ENCODE measurements at places on chromosomes 1 and 21.

DNA sequence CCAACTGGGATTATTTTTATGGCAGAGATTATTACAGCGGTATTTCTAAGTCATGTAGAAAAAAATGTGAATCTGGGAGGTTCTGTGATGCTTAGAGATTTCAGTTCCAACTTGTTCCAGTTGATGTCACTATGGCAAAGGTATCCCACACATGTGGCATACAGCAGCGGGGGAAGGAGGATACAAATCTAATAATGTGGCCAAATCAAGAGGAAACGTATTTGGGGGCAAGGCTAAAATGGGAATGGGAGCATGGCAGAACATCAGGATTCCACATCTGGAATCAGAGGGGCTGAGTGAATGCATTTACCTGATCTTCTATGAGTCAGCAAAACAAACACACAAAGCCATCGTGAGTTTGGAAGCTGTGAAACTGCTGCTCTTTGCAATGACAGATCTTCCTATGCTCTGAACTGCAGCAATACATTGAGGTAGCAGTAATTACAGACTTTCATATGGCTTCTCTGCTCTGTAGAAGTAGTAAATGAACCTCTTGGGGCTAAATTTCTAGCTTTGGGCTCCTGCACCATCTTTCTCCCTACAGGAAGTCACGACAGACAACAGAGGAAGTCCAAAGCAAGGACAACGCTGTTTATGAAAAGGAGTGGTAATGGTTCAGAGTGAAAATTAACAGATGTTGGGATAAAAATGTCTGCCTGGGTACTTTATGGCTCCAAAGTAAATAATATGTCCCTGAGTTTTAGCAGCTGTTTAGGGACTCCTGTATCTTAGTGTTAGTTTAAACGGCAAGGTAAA is 55.5 kb downstream of the GABPA start:
- DNase-seq, result peak; percentile 49

DNA sequence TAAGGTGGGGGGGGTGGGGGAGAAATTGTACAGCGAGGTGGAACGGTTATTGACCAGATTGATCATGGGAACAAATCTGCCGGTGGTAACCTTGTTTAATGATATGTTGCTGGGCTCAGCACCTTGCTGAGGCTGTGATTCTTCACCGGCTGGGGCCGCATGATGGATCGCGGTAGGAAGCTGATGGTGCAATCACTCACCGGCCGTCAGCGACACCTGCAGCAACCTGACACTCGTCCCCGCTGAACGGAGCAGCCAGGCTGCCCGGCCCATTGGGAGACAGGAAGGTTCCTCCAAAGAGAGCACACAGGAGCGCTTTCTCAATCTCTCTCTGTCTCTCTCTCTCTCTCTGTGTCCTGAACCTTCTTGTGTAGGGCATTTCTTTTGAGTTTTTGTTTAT is 128.5 kb upstream of the RRP15 start:
- no peak for DNase-seq

- DNase-seq, result peak; percentile 47
Observed at GRCh38 chr1:51792864-51793263, 85.7 kb downstream of the NRDC start.

DNA sequence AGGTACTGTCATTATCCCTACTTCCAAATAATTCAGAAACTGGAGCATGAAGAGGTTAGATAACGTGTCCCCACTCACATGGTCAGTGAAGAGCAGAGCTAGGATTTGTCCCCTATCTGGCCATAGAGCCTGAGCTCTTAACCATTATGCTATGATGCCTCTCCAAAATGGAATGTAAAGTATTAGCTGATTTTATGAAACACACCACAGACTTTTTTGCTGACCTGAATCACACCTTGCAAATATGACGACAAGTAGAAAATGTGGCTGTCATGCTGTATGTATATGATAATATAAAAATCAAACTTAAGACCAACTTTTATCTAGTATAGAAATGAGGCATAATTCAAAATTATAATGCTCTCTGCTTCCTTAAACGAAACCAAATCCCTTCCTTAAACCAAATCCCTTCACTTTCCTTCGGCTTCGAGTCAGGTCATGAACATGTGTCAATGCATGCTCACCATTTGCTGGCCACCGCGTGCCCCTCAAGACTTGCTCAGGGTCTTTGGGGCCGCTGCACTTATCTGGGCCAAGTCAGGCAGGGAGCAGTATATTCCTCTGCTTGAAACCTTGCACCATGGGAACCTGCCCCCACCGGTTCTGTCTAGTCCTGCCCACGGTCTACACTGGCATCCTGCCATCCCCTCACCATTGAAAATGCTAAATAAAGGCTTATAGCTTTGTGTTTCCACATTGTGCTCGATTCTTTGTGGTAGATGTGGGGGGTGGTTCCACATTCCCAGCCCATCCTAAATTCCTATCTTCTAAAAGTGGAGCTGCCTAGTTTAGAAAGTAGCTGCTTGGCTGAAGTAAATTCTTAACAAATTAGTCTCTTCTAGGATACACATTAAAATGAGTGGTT is 1.6 kb upstream of the TMCC2 start:
- peak; percentile 83 for DNase-seq

- DNase-seq, result no peak
Observed at GRCh38 chr21:43965911-43966585, 46.1 kb upstream of the TRAPPC10 start.

DNA sequence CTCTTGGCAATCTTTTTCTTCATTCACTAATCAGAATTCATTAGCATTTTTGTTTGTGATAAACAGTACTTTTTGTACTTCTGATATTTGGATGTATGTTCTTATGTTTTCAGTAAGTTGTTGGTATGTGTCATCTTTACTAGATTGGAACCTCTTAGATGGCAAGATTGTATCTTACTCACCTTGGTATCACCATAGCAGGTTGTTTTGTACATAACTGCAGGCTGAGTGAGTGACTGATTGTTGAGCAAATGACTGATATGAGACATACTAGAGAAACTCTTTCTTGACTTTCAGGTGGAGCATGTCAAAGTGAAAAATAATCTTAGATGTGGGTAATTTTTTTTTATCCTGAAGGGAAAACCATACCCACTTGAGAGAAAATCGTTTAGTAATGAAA is 173.7 kb downstream of the CLEC20A start:
- no peak for DNase-seq

- DNase-seq, result no peak
Observed at GRCh38 chr1:15884477-15884876, 37.0 kb downstream of the SPEN start.

DNA sequence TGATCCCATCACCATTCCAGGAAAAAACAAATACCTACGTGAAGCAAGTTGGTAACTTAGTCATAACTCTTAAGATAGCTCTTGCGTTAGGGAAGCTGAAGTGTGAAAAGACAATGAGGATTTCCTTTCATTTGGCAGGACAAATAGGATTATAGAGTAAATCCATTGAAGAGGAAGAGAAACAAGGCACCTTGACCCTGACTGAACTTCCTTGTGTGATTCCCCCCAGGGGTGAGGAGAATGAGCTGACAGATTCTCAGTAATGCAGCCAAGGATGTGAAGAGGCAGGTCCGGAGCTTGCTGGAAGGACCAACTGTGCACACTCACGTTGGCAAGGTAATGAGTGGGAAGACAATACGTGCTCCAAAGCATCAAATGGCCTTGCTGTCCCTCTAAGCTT is 55.0 kb upstream of the HMCN1 start:
- peak; percentile 18 for DNase-seq

DNA sequence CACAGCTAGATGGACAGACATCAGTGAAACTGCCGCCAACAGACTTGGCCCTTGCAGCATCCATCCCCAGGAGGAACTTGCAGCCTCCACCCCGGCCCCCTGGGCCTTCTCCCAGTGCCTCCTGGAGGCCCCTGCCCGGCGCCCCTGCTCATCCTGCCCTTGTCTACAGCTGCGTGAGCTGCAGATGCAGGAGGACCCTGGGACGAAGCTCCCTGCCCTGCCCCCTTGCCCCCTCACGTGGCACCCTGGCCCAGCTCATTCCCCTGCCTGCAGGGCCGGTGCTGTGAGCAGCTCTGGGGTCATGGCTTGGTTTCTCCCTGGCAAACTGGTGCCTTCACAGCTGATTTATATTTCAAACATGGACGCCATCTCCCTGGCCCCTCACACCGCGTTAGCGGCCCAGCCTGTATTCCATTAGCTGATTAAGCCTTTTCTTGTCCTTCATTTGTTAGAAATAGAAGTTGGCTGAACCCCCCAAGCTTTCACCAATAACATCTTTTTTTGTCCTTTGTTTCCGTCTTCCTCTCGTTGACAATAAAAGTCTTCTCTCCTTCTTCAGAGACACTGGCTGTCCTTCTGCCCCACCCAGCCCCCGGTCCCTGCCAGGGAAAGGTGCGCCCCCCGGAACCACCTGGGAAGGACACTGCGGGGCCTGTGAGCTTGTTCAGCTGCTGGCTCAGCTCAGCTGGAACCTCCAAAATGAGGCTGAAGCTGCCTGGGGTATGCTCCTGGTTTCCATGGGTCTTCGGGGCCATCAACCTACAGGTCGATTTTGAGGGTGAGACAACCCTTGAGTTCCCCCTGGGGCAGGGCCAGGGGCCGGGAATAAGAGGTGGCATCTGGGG is 34.0 kb upstream of the SLC19A1 start:
- DNase-seq, result no peak

- DNase-seq, result peak; percentile 42
Observed at GRCh38 chr1:221794079-221794670, 52.3 kb upstream of the DUSP10 start.

DNA sequence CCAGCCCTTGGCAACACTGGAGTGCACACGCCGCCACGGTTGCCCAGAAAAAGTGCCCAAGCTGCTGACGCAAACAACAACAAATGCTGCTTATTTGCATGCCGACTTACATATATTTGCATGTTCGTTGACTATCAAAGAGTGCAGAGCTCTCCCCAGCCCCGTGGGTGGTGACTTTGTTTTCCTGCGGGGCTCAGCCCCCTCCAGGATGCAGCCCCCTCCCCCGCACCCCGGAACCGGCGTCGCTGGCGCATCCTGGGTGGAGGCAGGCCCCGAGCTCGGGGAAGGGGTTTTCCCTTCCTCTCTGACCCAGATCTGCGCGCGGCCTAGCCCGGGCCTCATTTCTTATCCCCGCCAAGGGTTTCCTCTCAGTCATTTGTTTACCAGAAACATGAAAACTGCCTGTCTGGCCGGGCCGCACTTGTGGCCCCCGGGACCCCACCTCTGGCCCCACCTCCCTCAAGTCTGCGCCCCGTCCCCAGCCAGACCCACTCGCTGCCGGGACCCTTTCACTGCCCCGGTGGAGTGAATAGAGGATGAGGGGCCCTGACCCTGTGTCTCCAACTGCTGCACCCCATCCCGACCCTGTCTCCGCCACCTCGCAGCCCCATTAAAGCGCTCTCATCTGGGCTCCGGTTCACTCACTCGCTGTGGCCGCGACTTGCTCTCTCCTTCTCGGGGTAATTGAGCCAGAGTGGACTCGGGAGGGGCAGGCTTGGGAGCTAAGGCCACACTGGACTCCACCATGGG is 5.5 kb downstream of the TNFRSF25 start:
- no peak for DNase-seq

- DNase-seq, result no peak
Observed at GRCh38 chr1:157438613-157439012, 113.7 kb downstream of the FCRL5 start.

DNA sequence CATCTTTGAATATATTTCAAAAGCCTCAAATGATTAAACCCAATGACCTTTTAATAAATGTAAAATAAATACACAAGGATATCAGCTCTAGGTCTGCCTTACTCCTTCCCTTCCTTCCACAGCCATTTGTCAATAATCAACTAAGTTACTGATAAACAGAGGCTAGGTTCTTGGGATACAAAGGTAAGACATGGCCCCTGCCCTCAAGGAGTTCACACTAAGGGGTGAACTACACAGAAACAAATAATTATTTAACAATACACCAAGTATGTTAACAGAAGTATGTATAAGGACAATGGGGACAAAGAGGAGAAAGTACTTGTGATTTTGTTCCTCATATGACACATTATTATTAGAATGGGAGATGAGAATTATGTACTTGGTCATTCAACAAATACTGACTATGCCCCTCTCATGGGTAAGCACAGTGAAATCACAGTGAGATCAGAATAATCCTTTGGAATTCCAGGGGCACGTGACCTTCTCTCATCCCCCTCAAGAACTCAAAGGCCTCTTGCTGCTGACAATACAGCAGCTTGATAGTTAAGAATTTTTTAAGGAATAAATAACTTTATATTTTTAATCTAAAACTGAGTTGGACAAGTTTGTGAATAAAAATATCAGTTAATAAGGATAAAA is 40.2 kb downstream of the ATP1B1 start:
- DNase-seq, result no peak

DNA sequence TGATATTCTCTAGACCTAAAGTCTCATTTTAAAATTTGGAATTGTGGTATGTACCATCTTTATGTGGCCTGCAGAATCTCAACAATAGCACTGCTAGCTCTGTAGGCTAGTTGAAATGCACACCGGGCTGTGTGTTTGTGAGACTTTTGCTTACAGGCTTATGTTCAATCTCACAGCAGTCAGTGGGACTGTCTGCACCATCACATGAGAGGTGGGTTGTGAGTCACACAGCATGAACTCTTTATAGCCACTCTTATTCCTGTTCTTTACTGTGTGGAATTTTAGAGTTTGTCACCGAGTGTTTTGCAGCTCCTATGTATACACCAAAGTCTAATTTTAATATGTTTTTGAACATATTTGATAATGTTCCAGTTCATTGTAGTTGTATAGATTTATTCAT is 74.6 kb downstream of the RASAL2 start:
- peak; percentile 55 for DNase-seq

DNA sequence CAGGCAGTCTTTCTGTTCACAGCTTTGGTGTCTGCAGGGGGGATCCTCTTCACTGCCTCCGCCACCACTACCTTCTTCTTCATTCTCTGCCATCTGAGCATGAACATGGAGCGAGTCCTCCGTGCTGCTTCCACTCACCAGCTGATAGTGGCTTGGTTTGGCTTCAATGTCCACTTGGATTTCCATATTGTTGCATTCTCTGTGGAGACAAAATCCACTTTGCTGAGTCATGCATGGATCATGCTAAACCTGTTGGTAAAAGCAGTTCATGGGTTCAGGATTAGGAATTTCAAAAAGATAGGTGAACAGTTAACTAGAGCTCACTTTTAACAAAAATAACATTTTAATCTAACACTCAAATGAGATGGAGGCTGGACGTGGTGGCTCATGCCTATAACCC is 27.5 kb downstream of the RNF19B start:
- no peak for DNase-seq

GRCh38 chr1:28144203-28145135 is 32.0 kb downstream of the PTAFR start:
- peak; percentile 73 for DNase-seq

- DNase-seq, result no peak
Observed at GRCh38 chr1:213124590-213124989, 73.5 kb downstream of the RPS6KC1 start.

- peak; percentile 40 for DNase-seq
Observed at GRCh38 chr1:168223681-168224540, 1.9 kb upstream of the SFT2D2 start.

DNA sequence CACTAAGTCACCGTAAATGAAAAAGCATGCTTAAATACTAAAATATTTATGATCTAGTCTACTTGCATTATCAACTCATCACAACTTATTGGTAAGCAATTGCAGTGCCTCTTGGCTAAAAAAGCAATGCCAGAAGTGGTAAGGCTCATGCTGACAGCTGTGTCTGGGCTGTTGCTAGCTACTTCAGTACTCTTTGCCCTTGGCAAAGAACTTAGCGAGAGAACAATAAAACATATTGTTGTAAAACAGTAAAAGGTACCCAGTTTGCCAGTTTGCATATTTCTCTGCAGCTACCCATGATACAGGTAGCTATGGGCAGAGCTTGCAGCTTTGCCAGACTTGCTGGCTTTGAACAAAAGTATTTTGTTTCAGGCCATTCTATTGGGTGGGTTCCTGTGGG is 73.1 kb downstream of the ATP6V1G3 start:
- no peak for DNase-seq

- peak; percentile 60 for DNase-seq
Observed at GRCh38 chr1:158095737-158096335, 84.9 kb upstream of the CD1D start.

GRCh38 chr1:183604038-183604808 is 14.0 kb upstream of the NCF2 start:
- peak; percentile 96 for DNase-seq
